ENCODE measurements at places on chromosomes 12 and 14. TPM values are rescaled to one million over a fixed set of nuclear protein-coding genes. Genes with fewer than 3 reads are reported as not detected.

GRCh38 chr14:75232597-75232996 is 46.0 kb upstream of the FOS start:
- DNase-seq, result no peak

DNA sequence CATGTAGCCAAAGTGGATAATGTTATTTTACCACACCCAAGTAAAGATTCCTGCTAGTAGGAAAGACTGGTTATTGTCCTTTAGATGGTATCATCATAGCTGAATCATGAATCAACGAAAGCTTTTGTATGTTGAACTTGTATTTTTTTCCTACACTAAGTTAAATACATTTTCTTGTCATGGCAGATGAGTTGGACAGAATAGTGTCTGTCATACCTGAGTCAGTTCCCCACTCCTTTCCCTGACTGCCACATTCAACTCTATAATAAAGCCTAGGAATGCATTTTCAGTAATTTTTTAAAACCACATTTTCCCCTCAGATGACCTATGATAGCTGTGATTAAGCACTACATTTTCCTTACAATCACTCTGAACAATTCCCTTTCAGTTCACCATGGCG is 9.3 kb upstream of the PTHLH start:
- no peak for DNase-seq

The CFAP54 gene
- 2.8 TPM for polyA plus RNA-seq

The CLEC4D gene
- polyA plus RNA-seq, result 0.09 TPM

GRCh38 chr14:85334316-85334715 is 195.6 kb upstream of the FLRT2 start:
- DNase-seq, result no peak

DNA sequence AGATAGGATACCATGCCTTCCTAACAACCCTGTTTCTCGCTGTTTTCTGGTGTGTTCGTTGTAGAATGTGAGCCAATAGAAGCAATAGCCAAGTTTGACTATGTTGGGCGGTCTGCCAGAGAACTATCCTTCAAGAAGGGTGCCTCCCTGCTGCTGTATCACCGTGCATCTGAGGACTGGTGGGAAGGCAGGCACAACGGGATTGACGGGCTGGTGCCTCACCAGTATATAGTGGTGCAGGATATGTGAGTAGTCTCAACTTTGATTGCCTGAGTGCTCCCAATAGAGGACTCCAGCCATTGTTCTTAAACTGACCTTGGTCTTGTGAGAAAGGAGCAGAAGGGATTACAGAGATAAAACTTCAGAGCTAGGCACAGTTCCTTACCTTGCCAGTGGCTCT is 96.2 kb downstream of the KICS2 start:
- DNase-seq, result no peak

DNA sequence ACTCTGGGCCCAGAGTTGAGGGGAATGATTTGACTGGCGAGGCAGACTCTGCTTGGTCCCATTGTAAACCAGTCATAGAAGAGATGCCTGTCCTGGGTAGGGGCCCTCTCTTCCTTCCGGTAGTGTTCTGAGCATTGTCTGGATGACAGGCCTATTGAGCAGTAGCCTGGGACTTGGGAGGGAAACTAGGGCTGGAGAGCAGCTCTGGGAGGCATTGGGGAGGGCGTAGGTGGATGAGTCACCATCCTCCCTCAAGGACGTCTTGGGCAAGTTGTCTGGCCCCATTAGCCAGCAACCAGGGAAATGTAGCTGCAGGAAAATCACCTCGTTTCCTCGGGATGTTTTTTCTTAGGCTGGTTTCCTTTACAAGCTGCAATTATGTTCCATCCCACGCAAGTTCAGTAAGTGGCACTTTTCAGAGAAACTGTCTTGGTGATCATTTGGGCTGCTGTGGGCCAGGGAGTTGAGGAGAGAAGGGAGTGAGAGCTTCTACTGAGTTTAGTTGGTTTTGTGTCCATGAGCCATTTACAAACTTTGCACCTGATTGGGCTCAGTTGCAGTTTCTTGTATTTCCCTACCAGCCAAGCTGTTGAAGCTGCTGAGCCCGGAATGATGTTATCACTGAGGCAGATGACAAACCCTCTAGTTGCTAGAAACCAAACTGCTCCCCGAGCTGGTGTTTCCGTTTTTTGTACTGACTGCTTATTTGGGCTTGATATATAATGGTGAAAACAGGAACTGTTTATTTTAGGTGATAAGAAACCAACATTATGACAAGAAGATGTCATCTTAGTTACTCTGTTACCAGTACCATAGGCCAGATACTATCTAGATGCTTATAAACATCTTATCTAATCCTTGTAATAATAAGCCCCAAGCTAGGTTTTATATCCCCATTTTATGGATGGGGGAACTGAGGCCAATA is 147.6 kb downstream of the CHST11 start:
- DNase-seq, result no peak

GRCh38 chr14:101147848-101148247 is 244.3 kb upstream of the RTL1 start:
- DNase-seq, result no peak

DNA sequence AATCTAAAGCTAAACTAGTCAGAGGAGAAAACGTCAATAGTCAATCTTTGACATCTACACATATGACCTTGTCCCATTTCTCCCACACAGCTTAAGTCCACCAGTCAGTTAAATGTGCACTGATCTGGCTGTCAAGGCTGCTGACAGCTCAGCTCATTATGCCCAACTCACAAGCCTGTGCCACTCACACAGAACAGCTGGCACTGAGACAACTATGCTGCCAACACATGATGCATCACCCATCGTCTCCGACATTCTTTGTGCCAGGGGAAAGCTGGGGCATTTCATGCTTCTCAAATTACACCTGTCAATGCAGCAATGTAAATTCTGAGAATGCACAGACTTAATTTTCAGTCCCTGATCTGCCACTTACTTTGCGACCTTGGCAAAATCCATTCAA is 25.3 kb downstream of the GNS start:
- no peak for DNase-seq

The KRT6C gene
- polyA plus RNA-seq, result not detected

GRCh38 chr12:18828987-18829386 is 91.1 kb downstream of the CAPZA3 start:
- DNase-seq, result no peak

- DNase-seq, result no peak
Observed at GRCh38 chr14:52269100-52269499, 1.6 kb downstream of the PTGDR start.

- no peak for DNase-seq
Observed at GRCh38 chr12:2333491-2334195, 280.9 kb downstream of the CACNA1C start.

The HOXC5 gene
- 2.0 TPM for polyA plus RNA-seq

DNA sequence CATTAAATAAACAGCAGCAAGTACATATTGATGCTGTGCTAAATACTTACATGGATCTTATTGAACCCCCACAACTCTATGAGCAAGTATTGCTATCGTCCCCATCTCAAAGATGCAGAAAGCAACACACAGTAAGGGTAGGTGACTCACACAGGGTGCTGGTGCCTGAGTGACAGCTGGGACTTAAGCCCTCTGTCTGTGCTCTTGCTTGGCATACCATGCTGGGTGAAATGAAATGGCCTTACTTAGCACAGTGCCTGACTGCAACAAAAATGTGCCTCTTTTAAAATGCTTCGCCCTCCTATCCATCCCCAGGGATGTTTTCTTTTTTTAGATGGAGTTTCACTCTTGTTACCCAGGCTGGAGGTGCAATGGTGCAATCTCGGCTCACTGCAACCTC is 788 bp downstream of the TEX52 start:
- no peak for DNase-seq

The AQP5 gene
- 3.6 TPM for polyA plus RNA-seq

- DNase-seq, result no peak
Observed at GRCh38 chr14:35480119-35480769, 53.7 kb upstream of the INSM2 start.

- no peak for DNase-seq
Observed at GRCh38 chr12:95877622-95878021, 18.9 kb downstream of the SNRPF start.

The RASSF9 gene
- 13.3 TPM for polyA plus RNA-seq

- DNase-seq, result no peak
Observed at GRCh38 chr14:77058117-77058516, 29.6 kb upstream of the IRF2BPL start.

The TMEM132D gene
- polyA plus RNA-seq, result 1.7 TPM

DNA sequence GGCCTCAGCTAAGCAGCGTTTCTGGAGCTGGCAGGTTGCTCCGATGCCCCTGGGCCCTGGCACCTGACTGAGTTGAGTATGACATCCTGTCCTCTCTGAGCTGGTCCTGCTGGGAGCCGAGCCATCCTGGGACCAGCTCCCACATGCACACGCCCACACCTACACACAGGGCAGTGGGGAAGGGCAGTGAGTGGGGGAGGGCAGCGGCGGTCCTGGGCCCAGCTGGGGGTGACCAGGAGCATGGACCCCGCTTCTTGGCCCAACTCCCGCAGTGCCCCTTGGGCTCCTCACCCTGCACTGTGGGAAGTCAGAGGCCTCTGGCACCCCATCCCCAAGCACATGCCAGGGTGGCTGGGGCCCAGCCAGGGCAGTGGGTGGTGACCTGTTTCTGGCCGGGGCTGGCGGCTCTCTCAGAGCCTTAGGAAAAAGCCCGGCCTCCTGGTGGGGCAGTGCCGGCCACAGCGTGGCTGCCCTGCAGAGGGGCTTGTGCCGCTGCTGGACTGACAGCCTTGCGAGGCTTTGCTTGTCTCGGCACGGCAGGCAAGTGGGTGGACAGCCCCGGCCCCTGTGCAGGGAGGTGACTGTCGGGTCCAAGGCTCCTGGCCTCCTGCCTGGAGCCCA is 5.9 kb upstream of the CRIP2 start:
- no peak for DNase-seq

DNA sequence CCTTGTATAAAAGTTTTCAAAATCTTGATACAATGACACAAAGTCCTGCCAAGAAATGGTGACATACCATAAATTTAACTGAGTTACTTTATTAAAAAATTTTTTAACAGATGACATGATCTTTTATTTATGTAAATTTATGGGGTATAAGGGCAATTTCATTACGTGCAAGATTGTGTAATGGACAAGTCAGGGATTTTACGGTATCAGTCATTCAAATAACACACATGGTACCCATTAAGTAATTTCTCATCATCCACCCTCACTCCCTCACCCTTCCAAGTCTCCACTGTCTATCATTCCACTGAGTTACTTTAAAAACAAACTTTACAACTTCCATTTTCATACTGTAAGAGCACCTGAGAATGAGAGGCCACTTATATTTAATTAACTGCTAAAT is 37.4 kb downstream of the SPTLC2 start:
- no peak for DNase-seq

- DNase-seq, result peak; percentile 39
Observed at GRCh38 chr12:65935906-65936901, 111.9 kb downstream of the HMGA2 start.

- DNase-seq, result no peak
Observed at GRCh38 chr14:60622210-60622916, 26.9 kb downstream of the SIX1 start.

DNA sequence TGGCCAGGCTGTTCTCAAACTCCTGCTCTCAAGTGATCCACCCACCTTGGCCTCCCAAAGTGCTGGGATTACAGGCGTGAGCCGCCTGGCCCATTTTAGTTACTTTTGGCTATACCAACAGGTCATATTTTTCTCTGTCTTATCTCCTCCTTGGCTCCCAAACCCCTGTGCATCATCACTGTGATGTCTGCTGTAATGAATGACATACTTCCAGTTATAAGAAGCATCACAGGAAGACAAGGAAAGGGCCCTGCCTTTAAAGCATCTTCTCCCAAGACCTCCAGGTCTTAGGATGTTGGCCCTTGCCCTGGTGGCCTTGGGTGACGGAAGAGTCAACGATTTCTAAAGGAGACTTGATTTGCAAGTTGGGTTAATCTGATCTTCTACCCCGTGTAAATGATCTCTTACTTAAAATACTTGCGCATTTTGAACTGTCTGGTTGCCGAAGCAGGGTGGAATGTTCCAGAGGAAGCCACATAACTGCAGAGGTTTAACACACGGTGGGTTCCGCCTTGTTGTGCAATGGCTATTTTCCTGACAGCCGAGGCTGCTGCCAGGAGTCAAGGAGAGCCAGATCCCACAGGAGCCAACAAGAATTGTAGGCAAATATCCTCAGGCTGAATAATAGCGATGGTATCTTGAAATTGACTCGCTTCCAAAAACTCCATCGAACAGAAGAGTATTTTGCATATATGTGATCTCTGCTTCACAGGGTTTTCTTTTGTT is 55.7 kb upstream of the PLXNC1 start:
- no peak for DNase-seq

DNA sequence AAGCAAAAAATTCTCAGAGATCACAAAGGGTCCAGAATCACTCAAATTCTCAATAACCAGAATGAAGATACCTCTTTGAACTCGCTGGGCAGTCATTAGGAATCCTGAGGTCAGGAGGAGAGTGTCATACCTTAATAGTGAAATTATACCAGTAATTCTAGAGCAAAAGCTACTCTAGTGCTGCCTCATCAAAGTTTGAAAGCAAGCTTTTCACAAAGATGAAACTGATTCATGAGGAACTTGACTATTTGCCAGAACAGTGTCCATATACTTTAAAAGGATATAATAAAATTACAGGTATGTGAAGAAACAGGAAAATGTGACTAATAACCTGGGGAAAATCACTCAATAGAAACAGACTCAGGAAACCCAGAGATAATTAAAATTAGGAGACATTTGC is 44.5 kb downstream of the EML5 start:
- no peak for DNase-seq

- no peak for DNase-seq
Observed at GRCh38 chr14:65332141-65332871, 80.2 kb upstream of the FUT8 start.

- DNase-seq, result no peak
Observed at GRCh38 chr12:49907352-49907751, 3.7 kb upstream of the FAIM2 start.

DNA sequence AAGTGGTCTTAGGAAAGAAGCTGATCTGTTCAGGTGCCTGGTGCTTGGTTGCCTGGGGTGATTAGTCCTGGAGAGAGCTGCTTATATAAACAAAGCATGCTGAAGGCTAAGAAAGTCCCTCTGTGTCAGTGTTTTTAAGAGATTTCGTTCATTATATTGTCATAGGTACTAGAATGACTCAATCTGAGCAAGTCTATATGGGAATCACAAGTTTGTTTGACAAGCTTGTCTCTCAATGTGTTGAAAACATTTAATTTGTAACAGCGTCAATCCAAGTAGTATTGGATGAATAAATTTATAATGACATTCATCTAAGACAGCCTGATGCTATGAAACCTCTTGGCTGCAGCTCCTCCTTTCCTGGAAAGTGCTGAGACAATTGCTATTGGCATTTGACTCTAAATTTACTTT is 256.3 kb downstream of the TMTC2 start:
- no peak for DNase-seq

The LRTM2 gene
- polyA plus RNA-seq, result 0.33 TPM

Measured in renal cortex interstitium (tissue), 15 donors.